ENCODE measurements at places on chromosomes 5 and 9.
A peak's percentile ranks its signal among the peaks of the same experiment; 100 is the strongest.

- DNase-seq: no peak
These were observed 38.9 kb upstream of the FGF1 start for GRCh38 chr5:142724821-142725220.

- no peak for DNase-seq
These were observed 1.9 kb downstream of the NIM1K start for GRCh38 chr5:43193894-43194265.

DNA sequence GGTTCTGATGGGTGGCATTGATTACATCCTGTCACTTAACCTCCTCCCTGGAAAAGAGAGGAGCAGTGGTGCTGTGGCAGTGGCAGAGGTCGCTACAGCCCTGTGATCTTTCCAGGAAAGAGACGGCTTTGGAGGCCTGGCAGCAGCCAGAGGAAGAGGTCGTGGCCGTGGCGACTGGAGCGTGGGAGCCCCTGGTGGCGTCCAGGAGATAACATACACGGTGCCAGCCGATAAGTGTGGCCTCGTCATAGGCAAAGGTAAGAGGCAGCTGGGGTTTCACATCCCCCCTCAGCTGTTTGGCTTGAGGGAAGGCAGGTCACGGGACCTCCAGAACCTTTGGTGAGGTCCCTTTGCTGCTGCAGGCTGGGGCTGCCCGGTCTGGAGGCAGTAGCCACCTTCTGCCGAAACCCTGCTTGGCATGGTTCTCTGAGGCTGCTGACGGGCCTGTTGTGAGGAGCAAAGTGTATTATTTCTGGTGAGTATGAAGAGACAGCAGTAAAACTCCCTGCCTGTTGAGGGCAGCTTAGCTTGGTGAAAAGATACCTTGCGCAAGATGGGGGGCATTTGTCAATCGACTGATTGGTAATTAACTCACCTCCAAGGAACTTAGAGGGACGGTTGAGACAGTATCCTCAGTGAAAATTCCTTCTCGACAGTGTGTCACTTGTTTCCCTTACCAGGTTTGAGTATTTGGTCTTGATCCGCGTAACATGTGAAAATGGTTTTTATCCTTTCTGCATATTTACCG is 38.0 kb upstream of the PRDM12 start:
- DNase-seq: no peak

DNA sequence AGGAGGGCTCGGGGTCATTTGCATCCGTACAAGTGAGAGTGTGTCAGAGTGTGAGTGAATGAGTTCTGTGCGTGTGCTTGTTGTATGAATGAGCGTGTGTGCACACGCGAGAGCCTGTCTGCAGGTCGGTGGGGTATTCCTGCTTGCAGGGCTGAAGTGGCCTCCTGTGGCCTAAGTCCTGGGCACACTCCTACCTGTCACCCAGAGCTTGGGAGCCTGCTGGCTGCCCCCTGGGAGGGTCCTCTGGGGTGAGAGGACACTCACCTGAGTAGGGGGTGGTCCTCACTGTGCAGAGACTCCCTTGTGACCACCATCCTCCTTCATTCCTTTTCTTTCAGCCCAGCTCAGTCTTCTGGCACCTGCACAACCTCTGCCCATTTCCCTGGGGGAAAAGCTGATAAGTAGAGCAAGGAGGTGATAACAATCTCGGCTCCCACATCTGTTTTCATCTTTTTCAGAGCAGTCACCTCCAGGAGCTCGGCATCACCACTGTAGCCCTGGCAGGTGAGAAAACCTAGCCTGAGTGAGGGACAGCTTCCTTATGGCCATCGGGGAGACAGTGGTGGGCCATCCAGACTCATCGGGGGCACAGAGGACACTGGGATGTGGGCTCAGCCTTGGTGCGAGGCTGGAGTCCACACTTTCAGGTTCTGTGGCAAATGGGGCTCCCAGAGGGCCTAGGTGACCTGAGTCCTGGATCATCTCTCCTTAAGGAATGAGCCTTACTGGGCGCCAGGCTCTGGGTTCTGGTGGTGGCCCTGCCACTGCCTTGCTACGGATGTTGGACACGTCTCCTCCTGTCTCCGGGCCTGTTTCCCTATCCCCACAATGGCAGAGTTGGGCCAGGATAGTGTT is 38.7 kb upstream of the SYNPO start:
- no peak for DNase-seq

DNA sequence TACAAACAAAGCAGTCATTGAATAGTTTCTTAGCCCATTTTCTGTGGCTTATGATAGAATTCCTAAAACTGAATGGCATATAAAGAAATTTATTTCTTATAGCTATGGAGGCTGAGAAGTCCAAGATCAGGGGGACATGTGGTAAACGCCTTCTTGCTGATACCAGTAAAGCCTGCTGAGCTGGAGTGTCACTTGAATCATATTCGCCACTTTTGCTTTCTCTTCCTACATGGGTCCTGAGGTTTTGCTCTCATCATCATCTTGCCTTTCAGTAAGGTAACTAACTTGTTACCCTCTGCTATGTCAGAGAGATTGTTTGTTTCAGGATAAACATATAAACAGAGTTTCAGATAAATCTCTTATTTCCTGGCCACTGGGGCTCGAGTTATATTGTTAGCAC is 203.3 kb upstream of the DMRT1 start:
- DNase-seq: no peak

- DNase-seq: no peak
These were observed 258.0 kb downstream of the TLE4 start for GRCh38 chr9:79829566-79830302.

- DNase-seq: peak; percentile 56
These were observed 612 bp upstream of the BBLN start for GRCh38 chr9:128159522-128159783.

DNA sequence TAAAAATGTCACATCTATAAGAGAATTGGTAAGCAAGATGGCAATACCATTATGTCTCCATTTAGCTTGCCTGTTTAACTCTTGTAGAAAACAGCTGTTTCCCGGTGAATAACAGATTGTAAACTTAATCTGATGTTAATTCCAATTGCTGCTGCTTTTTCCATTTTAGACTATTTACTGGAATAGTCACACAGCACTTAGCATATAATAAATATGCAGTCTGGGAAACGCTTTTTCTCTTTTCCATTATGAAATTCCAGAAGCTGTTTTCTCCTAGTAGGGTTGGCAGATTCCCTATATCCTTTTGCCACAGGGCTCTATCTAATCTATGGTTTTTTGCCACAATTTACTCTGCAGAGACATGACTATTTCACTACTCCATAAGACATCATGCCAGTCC is 148.0 kb downstream of the CEMIP2 start:
- DNase-seq: no peak

DNA sequence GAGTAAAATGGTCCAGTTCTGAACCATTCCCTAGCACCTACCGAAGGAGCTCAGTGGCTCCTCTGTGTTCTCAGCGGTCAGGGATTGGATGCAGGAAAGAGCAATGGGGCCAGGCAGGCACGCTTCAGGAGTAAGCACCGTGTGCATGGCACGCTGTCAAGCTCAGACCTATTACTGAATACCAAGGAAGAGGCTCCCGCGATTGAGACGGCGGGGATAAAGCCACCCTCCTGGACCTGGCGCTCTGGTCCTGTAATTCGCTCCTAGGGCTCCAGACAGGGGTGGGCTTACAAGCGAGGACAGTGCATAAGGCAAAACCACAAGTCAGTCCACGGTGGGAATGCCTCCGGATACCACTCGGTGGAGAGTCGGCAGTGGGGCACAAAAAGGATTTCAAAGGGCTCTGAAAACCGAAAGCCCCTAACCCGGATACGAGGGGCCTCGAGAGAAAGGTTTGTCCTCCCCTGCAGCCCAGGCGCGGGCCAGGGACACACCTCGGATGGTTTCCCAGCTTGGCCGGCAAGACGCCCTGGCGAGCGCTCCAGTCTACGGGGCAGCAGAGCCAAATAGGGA is 988 bp downstream of the OXCT1 start:
- DNase-seq: no peak

DNA sequence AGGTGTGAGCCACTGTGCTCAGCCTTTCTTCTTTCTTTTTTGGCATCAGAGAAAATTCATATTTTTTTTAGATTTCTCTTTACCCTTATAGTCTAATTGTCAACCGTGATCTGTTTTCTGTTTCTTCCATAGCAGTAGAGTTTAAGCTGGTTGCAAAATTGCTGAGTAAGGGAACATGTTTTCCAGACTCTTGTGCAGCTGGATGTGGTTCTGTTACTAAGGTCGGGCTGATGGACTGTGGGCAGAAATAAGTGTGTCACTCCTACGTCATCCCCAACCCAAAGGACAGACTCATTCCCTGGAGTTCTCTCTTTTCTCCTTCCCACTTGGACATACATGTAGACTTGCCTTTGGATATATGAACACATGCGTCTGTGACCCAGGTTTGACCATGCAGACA is 64.1 kb upstream of the GOLM1 start:
- DNase-seq: no peak

GRCh38 chr5:180522330-180522729 is 28.2 kb downstream of the CNOT6 start:
- DNase-seq: no peak

DNA sequence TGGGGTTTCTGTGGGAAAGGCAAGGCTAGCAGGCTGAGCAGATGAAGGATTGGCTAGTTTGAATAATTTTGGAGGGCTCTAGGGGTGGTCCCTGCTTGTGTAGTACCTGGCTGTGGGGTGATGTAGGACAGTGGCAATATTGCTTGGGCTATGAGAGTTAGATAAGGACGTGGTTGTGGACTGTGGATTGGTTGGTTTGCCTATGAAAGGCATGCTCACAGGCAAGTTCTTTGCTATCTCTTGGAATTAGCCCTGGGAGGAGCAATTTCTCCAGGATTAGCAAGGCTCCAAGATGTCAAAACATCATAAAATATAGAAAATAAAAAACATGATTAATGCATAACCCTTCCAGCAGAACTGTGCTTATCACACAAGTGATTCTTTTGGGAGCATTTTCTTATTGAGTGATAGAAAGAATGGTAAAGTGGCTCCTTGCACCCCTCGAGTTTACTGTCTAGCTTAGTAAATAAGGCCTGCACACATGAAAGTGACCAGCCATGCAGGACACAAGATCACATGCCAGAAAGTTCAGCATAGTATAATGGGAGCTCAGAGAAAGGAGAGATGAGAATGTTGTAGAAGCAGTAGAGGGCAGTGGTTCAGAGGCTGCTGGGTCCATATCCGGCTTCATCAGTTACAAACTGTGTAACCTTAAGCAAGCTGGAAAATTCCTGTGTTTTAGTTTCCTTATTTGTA is 13.8 kb downstream of the AOPEP start:
- DNase-seq: no peak

DNA sequence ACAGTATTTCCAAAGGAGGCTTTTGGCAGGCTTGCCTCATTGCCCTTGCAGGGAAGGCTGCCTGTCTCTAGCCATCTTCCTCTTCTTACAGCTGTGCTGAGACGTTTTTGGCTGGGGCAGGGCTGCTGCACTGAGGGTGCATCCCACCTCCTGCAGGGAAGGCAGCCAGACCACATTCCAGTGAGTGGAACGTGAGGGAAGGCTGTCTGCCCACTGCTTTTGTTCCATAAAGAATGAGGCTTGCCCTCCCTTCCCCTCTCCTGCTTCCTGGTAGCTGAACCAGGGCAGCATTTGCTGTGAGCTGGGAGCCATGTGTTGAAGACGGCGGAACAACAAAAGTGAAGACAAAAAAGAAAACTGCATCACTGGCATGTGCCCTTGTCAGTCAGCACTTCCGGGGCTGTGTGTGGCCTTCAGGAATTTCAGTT is 16.8 kb downstream of the MGAT1 start:
- no peak for DNase-seq

DNA sequence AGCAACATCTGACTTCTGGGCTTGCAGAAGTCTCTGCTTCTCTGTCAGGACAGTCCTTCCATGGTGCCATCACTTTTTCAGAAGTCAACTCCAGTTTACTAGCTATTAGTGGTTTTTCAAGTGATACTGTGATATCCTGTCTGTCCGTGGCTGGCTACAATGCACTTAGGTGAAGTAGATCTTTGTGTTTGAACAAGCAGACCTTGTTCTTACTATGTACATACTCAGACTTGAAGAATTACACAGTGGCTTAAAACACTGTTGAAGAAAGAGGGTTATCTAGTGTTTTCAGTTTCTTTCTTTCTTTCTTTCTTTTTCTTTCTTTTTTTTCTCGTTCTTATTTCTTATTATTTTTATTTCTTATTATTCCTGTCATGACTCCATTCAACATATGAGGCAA is 228.7 kb downstream of the NTRK2 start:
- no peak for DNase-seq

GRCh38 chr9:134466869-134467616 is 140.8 kb downstream of the RXRA start:
- DNase-seq: no peak

DNA sequence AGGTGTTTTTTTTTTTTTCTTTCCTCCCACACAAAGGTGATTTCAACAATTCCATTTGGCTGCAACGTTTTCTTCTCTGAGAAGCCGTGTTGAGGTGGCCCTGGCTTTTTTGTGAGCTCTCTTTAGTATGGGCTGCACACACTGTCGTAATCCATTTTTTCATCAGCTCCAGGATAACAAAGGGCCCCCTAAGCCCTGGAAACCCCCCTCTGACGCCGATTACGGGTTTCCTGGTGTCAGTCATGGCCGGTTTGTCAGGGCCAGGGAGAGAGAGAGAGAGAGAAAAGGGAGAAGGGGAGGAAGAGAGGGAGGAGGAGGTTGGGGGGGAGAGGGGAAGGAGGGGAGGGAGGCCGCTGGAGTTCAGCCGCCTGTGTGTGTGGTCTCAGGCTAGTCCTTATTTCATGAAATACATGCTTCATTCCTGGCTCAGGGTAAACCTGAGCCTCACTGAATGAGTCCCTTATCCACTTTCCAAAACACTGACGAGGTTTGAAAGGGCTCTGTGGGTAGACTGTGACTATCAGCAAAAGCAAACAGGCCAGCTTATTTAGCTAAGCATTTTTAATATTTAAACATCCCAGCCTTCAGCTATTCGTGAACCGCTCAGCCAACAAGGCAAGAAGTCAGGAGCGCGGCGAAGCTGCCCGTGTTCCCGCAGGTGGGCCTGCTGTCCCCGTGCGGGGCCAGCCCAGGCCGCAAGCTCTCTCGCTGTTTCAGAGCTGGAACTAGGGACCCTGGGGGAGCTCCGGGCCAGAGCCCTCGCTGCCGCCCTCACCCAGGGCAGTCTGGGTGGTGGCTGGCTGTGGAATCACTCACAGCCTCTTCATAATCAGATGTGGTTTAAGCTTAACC is 172.8 kb downstream of the ERCC6L2 start:
- DNase-seq: peak; percentile 17

DNA sequence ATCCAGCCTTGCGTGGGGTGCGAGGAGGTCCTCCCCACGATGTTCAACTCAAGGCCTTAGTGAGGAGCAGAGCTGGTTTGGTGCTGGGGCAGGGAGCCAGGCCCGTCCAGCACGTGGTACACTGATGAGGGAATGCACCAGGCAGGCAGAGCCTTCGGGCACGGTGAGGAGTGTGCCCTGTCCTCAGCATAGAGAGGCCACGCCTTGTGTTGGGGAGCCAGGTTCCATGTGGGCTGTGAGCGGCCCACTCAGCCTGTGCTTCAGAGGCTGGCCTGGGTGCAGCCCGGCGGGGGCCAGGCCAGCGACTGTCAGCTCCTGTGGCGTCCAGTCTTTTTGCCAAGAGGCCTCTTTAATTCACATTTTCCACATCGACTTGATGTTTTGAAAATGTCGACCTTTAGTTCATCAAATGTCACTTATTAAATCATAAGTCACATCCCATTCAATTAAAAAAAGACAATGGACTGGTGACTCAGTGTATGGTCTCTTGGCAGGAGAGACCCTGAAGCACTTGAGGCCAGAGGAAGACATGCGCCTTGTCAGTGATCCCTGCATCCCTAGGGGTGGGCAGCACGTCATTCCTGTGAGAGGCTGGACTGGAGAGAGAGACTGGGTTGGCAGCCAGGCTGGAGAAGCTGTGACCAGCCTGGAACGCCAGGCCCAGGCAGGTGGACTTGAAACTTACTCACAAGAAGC is 21.7 kb downstream of the ERGIC1 start:
- no peak for DNase-seq

- no peak for DNase-seq
These were observed 10.4 kb upstream of the CXCL14 start for GRCh38 chr5:135589152-135589551.
